ENCODE measurements at places on chromosomes 6 and 20. TPM values are rescaled to one million over a fixed set of nuclear protein-coding genes. Genes with fewer than 3 reads are reported as not detected.

WASF1 gene
- total RNA-seq: 10.0 TPM

RAET1G gene
- 6.8 TPM for total RNA-seq

OVOL2 gene
- not detected for total RNA-seq

HDDC2 gene
- 93.8 TPM for total RNA-seq

ARG1 gene
- total RNA-seq: not detected

TTK gene
- total RNA-seq: 20.5 TPM

ISM1 gene
- total RNA-seq: 0.24 TPM

SLC24A3 gene
- not detected for total RNA-seq

F13A1 gene
- total RNA-seq: not detected

CCN2 gene
- 155 TPM for total RNA-seq

RNF144B gene
- 0.41 TPM for total RNA-seq

TSBP1 gene
- total RNA-seq: not detected

All from A549 treated with Mapracorat at 1 μM for 4 hours (cell line).